ENCODE measurements at places on chromosomes 11 and 22.

- no peak for DNase-seq
Observed at GRCh38 chr11:62489204-62489603, 57.4 kb downstream of the AHNAK start.

DNA sequence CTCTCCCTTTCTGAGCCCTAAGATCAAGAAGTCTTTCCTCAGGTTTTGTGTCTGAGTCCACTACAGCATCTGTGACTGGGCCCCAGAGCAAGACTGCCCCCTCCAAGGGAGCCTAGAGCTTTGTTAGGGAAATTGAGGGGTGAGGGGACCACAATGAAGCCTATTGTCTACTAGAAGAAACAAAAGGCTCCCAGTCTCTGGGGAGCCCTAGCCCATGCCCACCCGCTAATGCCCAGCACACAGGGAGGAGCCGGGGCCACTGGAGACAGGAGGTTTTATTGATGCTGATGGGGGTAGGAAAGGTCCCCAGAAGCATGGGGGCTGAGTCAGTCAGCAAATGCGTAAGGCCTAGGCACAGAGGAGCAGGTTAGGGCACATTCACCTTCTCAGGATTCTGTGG is 14.0 kb downstream of the RHOG start:
- DNase-seq, result no peak

DNA sequence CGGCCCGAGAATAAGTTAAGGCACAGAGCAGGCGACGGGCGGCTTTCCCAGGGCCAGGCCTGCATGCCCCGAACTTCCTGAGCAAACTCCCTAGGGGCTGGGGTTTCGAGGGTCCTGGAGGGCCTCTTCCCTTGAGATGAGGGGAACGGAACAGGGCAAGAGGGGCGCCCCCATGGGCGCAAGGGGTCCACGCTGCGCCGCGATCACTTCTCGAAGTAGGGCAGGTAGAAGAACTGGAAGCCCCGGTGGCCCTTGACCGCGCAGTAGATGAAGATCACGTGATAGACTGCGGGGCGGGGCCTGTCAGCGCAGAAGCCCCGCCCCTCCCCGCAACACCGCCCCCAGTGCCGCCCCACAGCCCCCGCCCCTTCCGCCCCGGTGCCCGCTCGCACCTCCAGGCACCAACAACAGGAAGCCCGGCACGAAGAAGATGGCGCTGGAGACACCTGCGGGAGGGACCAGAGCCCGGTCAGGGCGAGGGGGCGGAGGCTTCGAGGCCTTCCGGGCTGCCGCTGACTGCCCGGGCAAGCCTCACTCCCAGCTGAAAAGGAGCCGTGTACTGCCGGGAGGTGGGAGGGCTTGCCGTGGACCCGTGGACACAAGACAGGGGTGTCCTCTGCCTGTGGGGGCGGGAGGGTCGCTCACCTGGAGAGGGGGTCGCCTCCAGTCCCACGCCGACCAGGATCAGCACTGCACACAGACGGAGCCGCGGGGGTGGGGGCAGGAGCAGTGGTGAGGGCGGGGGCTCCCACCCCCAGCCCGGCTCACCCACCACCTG is 4.5 kb downstream of the TMEM134 start:
- peak; percentile 91 for DNase-seq

DNA sequence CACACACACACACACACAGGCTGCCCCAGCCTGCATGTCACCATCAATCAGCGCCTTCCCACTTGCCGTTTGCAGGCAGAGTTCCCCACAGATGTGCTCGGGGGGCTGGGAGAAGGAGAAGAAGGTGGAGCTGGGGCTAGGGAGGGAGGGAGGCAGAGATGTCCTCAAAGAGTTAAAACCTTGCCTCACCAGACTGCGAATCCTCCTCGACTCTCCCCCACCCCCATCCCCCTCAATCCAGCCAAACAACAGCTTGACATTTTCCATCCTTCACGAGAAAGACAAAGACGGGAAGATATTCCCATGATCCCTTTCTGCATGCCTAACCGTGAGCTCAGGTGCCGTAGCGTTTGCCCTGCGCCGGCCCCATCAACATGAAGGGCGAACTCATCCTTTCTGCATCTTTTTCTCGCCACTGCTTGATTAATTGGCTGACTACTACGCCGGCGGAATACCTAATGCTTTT is 365.5 kb downstream of the MIAT start:
- DNase-seq, result no peak

GRCh38 chr11:1753229-1753928 is 3.0 kb upstream of the IFITM10 start:
- DNase-seq, result no peak

DNA sequence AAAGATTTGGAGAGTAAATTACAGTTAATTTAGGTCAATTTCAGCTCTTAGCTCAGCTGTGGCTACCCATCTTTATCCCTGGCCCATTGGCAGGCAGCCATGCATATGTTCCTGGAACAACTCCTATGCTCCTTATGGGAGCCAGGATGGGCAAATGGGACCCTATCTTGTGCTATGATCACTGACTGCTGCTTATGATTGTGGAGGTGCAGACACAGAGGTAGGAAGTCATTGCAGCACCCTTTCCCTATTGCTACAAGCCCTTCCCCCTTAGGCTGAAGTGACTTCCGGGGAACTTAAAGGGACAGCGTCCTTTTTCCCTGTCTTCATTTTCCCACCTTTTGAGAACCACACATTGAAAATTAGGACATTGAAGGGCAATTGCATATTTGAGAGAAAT is 112.7 kb downstream of the FCHSD2 start:
- no peak for DNase-seq

DNA sequence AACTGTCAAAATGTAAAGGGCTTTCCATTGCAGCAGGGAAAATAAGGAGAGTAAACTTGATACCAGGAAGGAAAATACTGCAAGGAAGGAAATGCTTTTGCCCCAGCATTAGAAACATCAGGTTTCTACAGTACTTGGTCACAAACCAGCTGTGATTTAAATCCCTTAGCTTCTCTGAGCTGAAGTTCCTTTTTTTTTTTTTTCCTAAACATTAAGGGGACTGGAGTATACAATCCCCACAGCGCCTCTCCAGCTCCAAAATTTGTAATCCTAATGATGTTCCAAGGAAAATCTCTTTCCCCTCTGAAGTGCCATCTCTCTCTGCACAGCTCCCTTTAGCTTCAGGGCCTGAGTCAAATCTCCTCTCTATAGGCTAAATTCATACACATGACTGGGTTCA is 220.5 kb upstream of the PITPNB start:
- no peak for DNase-seq

DNA sequence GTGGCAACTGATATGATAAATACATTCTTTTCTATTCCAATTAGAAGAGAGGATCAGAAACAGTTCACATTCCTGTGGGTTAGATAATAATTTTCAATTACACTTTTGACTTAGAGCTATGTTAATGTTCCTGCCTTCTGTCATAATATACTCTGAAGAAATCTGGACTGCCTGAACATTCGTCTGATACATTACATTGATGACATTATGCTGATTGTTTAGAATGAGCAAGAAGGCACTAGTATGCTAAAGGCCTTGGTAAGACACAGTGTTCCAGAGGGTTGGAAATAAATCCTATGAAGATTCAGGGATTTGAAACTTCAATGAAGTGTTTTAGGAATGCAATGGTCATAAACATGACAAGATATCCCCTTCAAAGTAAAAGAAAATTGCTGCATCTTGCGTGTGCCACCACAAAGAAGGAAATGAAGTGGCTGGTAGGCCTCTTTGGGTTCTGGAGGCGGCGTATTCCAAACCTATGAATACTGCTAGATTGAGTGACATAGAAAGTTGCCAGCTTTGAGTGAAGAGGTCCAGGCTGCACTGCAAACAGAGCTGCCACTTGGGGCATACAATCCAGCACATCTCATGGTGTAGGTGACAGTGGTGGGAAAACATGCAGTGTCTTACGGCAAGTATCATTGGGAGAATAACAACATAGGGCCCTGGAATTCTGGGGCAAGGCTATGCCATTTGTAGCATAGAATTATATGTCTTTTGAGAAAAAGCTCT is 21.2 kb upstream of the PDE3B start:
- no peak for DNase-seq

DNA sequence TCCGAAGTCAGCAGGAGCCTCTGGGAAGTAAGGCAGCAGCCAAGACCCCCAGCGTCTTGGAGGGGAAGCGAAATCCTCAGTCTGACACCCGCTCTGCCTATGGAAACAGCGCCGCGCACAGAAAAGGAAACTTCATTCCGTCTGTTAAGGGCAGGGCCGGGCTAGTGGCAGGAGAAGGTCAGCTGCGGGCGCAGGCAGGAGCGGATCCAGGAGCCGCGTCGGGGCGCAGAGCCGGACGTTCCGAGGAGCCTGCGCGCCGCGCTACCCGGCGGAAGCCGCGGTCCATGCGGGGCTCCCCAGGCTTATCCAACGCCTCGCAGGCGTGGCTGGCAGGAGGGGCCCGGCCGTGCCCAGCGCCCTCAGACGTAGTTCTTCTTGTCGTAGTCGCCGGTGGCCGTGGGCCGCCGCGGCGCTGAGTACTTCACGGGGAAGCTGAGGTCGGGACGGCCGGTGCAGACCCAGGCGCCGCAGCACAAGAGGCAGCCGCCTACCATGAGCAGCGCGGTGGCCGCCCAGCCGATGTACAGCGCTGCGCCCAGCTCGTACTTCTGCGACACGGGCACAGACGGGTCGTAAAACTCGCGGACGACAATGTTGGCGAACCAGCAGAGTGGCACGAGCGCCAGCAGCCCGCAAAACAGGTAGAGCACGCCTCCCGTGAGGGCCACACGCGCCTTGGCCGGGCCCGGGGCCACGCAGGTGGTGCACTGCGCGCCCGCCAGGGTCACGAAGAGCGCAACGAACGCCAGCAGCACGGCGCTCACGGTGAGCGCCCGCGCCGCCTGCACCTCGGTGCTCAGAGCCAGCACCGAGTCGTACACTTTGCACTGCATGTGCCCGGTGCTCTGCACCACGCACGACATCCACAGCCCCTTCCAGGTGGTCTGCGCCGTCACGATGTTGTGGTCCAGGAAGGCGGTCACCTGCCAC is 705 bp downstream of the CLDN5 start:
- no peak for DNase-seq

DNA sequence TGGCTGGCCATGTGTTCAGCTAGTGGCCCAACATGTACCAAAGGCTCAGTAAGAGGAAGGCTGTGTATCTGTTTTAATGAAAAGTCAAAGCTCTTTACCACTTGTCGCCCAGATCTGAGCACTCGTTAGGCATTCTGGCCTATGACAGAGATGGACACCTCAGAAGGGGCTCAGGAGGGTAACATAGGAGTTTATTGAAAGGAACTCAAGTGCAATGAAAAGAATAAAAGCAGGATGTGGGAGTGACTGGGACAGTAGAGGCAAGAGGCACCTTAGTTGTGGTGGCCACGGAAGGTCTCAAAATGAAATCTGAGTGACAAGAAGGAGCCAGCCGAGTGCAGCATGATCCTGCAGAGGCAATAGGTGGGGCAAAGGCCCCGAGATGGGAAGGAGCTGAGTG is 309.7 kb downstream of the MN1 start:
- DNase-seq, result no peak

DNA sequence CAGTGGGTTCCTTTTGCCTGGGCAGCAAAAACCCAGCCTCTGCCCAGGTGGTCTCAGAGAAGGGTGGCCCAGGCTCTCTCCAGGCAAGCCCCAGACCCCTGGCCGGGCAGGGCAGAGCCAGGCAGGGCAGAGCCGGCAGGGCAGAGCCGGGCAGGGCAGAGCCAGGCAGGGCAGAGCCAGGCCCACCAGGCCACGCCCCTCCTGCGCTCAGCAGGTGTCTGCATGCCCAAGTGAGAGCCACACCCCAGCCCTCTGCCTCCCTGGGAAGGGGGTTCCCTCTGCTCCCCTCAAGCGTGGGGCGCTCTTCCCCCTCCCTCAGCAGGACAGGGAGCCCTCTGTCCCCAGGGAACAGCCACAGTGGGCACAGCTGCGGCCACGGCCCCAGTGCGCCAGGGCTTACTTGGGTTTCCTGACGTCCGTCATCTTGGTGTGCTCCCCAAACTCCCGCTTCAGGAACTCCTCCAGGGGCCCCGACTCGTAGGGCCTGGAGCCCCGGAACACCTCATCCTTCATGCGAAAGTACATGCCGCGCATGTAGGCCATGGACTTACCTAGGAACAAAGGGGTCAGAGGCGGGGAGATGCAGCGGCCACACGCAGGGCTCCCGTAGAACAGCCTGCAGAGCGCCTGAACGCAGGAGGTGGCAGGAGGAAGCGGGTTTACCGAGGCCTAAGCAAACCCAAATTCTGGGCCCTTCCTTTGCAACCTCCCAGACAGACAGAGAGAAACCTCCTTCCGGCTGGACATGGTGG is 10.1 kb upstream of the BAIAP2L2 start:
- DNase-seq, result no peak
